ENCODE measurements at places on chromosomes 16 and 17. TPM values are rescaled to one million over a fixed set of nuclear protein-coding genes. Genes with fewer than 3 reads are reported as not detected.
A peak's percentile ranks its signal among the peaks of the same experiment; 100 is the strongest.

GRCh38 chr17:60327134-60327900, 64.6 kb downstream of the USP32 start:
- no peak overlapping the region for H3K4me3 ChIP-seq
- H3K4me1 ChIP-seq = no peaks in the 10 kb centered on the region
- DNase-seq = no peak
- no peaks in the 10 kb centered on the region for H3K36me3 ChIP-seq
- H3K27ac ChIP-seq = no peak overlapping the region
- no peaks in the 10 kb centered on the region for H3K27me3 ChIP-seq

DNA sequence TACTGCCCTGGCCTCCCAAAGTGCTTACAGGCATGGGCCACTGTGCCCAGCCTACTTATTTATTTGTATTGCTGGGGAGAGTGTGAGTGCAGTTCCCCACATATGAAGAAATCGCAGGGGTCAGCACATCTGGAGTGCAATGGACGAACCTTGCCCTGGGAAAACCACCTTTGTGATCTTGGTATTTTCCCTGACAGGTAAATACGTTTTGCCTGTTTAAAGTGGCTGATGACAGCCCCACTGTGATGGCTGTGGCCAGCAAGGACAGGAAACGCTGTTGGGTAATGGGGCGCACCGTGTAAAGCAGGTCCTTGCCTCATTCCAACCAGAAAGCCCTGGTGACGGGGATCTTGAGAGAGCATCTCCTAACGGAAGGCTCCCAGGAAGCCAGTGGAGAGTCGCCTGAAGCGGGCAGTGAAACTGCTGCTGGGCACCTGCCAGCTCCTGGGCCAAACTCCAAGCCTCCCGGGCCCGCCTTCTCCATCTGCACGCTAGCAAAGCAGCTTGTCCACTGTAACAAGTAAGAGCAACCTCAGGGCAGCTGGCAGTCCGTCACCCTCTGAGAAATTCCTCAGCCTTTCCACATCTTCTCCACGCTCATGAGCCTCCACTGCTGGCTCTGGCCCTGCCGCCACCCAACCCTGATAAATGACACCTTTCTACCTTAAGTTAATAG, 17.5 kb downstream of the EMC8 start:
- DNase-seq = peak; percentile 74

GRCh38 chr17:34885076-34885475, 76.2 kb downstream of the CCT6B start:
- H3K4me1 ChIP-seq = no peaks in the 10 kb centered on the region
- H3K27ac ChIP-seq = no peak overlapping the region
- no peaks in the 10 kb centered on the region for H3K36me3 ChIP-seq
- H3K4me3 ChIP-seq = no peak overlapping the region

DNA sequence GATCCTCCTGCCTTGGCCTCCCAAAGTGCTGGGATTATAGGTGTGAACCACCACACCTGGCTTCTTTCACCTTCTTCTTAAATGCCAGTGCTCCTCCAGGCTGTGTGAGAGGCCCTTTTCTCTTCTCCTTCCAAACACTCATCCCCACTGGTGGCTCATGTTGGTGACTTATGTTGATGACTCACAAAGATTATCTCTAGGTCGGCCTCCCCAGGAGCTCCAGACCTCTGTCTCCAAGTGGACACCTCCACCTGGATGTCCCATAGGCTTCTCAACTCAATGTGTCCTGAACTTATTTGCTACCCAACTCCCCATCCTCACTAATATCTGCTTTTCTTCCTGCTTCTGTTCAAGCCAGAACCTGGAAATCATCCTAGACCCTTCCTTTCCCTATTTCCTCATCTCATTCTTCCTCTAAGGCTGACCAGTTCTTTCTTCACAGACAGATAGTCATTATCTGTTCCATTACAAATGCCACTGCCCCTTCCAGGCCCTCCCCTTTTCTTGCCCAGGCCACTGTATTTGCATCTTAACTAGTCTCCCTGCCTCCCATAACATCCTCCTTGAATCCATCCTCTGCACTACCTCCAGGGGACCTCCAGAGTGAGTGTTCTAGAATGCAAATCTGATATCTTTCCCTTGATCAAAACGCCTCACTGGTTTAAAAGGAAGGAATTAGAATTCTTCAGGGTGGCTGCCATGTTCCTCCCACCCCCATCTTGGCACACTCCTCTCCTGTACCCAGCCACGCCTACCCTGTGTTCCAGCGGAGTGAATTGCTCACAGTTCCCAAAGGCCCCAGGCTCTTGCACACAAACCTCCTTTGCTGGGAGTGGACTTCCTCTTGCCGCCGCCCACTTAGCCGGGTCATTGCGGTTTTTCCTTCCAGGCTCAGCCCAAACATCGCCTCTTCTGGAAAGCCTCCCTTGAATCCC, 34.8 kb upstream of the FBXO47 start:
- H3K4me3 ChIP-seq = no peak overlapping the region
- H3K4me1 ChIP-seq = peaks cover 5% of the 10 kb centered on the region
- H3K27me3 ChIP-seq = no peaks in the 10 kb centered on the region
- H3K36me3 ChIP-seq = no peaks in the 10 kb centered on the region
- peak; percentile 79 for DNase-seq
- no peak overlapping the region for H3K27ac ChIP-seq

DNA sequence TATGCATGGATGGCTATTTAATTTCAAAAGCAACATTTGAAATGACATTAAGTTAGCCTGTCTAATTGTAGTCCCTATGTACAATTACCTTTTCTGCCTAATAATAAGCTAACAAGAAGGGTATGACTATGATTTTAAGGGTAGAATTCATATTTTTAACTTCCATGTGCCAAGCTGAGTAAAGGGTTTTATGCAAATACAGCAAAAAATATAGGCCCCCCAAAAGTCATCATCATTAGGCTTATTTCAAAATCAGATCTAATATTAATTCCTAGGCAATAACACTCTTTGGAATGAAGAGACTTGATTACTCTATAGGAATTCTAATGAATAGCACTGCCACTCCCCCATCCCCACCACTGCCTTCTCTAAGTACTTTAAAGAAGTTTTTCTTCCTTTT, 155.9 kb upstream of the DYNLRB2 start:
- DNase-seq = no peak
- H3K27me3 ChIP-seq = no peaks in the 10 kb centered on the region
- H3K27ac ChIP-seq = no peak overlapping the region
- no peak overlapping the region for H3K4me3 ChIP-seq
- H3K4me1 ChIP-seq = no peaks in the 10 kb centered on the region
- no peaks in the 10 kb centered on the region for H3K36me3 ChIP-seq

GRCh38 chr17:81295031-81295675, at the start of gene SLC38A10:
SLC38A10 (minus strand) TSS chr17:81295307; CDS start chr17:81294921, 386 bp downstream.
- peaks cover 11% of the 10 kb centered on the region for H3K4me1 ChIP-seq
- H3K27ac ChIP-seq = peak within 1 kb of the TSS; percentile 66
- H3K27me3 ChIP-seq = no peaks in the 10 kb centered on the region
- H3K36me3 ChIP-seq = peaks cover 2% of the 10 kb centered on the region

GRCh38 chr17:57533684-57534305, 211.3 kb downstream of the CCDC182 start:
- no peaks in the 10 kb centered on the region for H3K36me3 ChIP-seq
- no peak overlapping the region for H3K27ac ChIP-seq
- no peaks in the 10 kb centered on the region for H3K27me3 ChIP-seq
- DNase-seq = no peak

DNA sequence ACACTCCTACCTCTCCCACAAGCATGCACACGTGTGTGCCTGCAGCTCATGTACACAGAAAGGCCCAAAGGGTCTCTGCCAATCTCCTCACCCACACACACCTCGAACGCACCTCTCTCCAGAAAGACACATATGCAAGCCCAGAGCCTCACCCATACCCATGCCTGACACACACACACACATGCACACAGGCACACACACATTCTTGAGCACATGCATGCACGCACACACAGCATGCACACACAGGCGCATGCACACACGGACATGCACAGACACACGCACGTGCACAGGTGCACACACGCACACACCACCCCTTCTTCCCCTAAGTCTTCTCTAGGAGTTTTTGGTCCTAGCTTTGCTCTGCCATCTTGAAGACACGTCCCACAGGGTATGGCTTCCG, 48.7 kb upstream of the CACNG4 start:
- DNase-seq = no peak
- no peaks in the 10 kb centered on the region for H3K36me3 ChIP-seq
- H3K4me3 ChIP-seq = no peak overlapping the region

GRCh38 chr16:48497932-48498768, 111.8 kb downstream of the N4BP1 start:
- no peak overlapping the region for H3K4me3 ChIP-seq
- H3K27ac ChIP-seq = no peak overlapping the region
- no peaks in the 10 kb centered on the region for H3K36me3 ChIP-seq
- peaks cover 12% of the 10 kb centered on the region for H3K4me1 ChIP-seq
- no peak for DNase-seq

DNA sequence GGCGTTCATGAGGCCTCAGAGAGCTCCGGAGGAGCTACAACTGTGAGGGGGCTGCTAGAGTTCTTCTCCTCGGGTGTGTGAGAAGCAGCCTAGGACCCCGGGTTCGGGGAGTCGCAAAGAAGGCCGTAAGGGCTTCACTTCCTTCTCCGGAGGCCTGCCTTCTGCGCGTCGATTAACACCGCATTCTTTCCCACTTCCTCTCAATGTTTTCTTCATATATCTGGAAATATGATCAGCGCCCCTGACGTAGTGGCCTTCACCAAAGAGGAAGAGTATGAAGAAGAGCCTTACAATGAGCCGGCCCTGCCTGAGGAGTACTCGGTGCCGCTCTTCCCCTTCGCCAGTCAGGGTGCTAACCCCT, 449 bp downstream of the SMCR8 start:
- H3K4me1 ChIP-seq = peaks cover 39% of the 10 kb centered on the region
- DNase-seq = peak; percentile 3
- peak overlapping the region; percentile 90 for H3K4me3 ChIP-seq
- H3K27ac ChIP-seq = peak overlapping the region; percentile 86
- H3K27me3 ChIP-seq = no peaks in the 10 kb centered on the region

DNA sequence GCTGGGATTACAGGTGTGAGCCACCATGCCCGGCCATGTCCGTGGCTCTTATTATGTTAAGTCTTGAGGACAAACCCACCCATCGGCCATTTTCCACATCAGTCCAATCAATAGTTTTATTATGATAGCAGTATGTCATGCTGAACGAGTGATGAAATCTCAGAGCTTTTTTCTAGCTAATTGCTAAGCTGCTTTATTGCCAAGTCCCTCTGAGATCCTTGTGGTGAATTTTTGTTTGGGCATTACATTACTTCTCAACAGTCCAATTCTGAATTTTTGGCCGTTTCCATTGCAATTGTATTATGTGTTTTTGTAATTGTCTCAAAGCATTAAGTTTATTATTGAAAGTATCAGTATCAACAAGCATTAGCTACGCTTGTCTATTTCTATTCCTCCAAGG, 10.9 kb downstream of the RNF112 start:
- DNase-seq = no peak
- H3K36me3 ChIP-seq = no peaks in the 10 kb centered on the region
- no peak overlapping the region for H3K27ac ChIP-seq
- H3K4me1 ChIP-seq = peaks cover 10% of the 10 kb centered on the region
- H3K27me3 ChIP-seq = peaks cover 2% of the 10 kb centered on the region

- H3K36me3 ChIP-seq = peaks cover 6% of the 10 kb centered on the region
- no peak overlapping the region for H3K4me3 ChIP-seq
- DNase-seq = no peak
These were observed 4.3 kb downstream of the ZKSCAN2 start for GRCh38 chr16:25253322-25253721.

GRCh38 chr16:3774156-3774767, 56.9 kb upstream of the TRAP1 start:
- DNase-seq = peak; percentile 38
- H3K27ac ChIP-seq = no peak overlapping the region
- no peaks in the 10 kb centered on the region for H3K27me3 ChIP-seq
- H3K36me3 ChIP-seq = peaks cover 46% of the 10 kb centered on the region

DNA sequence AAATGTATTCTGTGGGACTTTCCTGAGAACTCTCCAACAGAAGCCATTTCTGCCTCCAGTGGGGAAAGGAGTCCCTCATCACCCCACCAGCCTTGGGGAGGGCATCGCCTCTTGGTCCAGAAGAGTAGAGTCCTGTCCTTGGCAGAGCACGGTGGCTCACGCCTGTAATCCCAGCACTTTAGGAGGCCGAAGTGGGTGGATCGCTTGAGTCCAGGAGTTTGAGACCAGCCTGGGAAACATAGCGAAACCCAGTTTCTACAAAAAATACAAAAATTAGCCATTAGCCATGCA, 41.0 kb downstream of the LYRM1 start:
- H3K4me1 ChIP-seq = no peaks in the 10 kb centered on the region
- H3K27me3 ChIP-seq = no peaks in the 10 kb centered on the region
- no peak overlapping the region for H3K4me3 ChIP-seq
- no peak overlapping the region for H3K27ac ChIP-seq

- H3K4me1 ChIP-seq = no peaks in the 10 kb centered on the region
- peak; percentile 7 for DNase-seq
- no peak overlapping the region for H3K4me3 ChIP-seq
- no peaks in the 10 kb centered on the region for H3K27me3 ChIP-seq
- H3K36me3 ChIP-seq = no peaks in the 10 kb centered on the region
These were observed 5.8 kb downstream of the ITGAM start for GRCh38 chr16:31265329-31266245.

DNA sequence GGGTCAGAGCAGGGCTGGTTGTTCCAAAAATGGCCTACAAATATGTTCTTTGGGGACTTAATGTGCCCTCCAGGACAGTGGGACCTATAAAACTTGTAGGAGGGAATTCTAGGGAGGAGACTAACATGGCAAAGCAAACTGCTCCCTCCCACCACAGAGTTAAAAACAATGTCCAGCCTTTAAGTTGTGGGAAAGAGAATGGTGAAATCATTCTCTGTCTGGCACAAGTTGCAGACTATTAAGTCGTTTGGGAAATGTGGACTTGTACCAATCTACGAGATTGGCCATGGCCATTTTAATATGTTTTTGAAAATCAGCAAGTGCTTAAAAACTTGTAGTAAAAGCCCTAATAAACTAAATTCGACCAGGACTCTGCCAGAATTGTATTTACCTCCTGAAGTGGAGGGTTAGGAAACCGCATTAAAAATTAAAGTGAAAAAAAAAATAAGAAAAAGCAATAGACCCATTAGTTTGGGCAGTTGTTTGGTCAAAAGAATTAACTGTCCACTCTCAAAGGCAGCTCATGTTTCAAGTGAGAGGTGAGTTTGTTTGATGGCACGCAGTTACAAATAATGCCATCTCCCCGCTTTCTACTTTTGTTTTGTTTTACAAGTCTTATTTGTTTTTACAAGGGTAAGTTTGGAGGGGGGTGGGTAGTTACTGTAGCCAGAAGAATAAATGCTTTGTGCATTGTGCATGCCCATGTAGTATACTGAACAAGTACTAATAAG, 32.4 kb downstream of the ANKFN1 start:
- no peaks in the 10 kb centered on the region for H3K36me3 ChIP-seq
- H3K27ac ChIP-seq = peak overlapping the region; percentile 77

- peaks cover 2% of the 10 kb centered on the region for H3K27me3 ChIP-seq
- H3K36me3 ChIP-seq = no peaks in the 10 kb centered on the region
- no peaks in the 10 kb centered on the region for H3K4me1 ChIP-seq
- no peak overlapping the region for H3K4me3 ChIP-seq
- H3K27ac ChIP-seq = no peak overlapping the region
- no peak for DNase-seq
These were observed 58.8 kb downstream of the NT5M start for GRCh38 chr17:17361867-17362539.

GRCh38 chr17:80248894-80249710, 11.6 kb upstream of the RNF213 start:
- H3K27me3 ChIP-seq = no peaks in the 10 kb centered on the region
- H3K4me1 ChIP-seq = no peaks in the 10 kb centered on the region
- no peak overlapping the region for H3K4me3 ChIP-seq
- no peak overlapping the region for H3K27ac ChIP-seq
- no peak for DNase-seq

Gene SAP30BP
- total RNA-seq = 99.2 TPM

Gene NAGPA
- total RNA-seq = 16.1 TPM

Gene CCL17
- total RNA-seq = not detected

Gene CA7
- total RNA-seq = not detected

Gene EME1
- total RNA-seq = 3.0 TPM

Gene STH
- not detected for total RNA-seq

Gene KRTAP1-1
- not detected for total RNA-seq

Gene HS3ST3B1
- 8.7 TPM for total RNA-seq

Gene RGS11
- 2.7 TPM for total RNA-seq

Gene NPW
- total RNA-seq = 2.9 TPM

Gene PYY
- total RNA-seq = not detected

All from astrocyte (in vitro differentiated cells and primary cell).